ENCODE measurements at places on chromosomes 2 and 18.
A peak's percentile ranks its signal among the peaks of the same experiment; 100 is the strongest.

DNA sequence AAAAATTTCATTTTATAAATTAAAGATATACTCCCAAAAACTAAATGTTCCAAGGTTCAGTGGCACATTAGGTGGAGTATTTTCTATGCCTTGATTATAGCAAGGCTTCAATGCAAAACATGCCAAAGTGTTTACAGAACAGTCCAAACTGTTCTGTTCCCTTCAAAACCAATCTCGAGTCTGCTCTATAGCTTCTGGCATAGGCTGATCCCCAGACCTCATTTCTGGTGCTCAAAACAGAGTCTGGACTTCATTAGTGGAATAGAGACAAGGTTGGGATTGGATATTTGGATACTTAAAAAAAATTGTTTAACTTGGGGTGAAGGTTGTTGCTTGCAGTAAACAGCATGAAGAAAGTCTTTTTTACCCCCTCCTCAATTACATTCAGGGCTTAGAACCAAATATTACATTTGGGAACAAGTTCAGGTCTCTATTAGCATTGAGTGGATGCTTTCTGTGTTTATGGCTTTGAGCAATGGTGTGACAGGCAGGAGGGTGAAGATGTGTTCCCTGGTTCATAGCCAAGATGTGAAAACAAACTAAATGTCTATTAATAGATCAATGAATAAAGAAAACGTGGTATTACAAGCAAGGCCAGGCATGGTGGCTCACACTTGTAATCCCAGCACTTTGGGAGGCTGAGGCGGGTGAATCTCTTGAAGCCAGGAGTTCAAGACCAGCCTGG lies 208.1 kb upstream of the RND3 start:
- no peak for DNase-seq

- no peak for DNase-seq
These were observed 18.8 kb downstream of the YPEL5 start for GRCh38 chr2:30165617-30166016.

DNA sequence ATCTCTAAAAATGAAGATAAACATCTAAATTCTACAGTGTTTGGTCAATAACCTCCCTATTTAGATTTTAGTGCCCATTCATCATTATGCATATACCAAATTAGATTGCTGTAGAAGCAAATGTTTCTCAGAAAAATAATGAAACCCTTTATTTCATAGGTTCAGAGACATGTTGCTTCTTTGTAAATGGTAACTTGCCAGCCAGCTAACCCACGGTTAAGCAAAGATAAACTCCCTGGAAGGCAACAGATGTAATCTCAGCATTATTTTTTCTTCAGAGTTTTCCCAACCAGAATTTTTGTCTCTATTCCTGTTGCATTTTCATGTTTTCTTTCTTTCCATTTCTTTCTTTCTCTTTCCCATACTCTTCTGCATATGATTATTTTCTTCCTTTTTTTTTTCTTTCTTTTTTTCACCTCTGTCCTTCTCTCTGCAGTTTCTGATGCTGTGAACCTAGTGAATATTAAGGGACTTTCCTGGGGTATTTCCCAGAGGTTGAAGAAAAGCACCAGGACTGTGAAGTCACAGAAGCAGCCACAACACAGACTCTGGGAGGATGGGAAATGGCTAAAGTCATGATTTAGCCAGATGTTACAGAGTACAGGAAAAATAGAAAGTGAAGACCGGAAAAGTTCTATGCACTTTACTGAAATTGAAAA lies 50.0 kb upstream of the DSG1 start:
- DNase-seq: no peak

DNA sequence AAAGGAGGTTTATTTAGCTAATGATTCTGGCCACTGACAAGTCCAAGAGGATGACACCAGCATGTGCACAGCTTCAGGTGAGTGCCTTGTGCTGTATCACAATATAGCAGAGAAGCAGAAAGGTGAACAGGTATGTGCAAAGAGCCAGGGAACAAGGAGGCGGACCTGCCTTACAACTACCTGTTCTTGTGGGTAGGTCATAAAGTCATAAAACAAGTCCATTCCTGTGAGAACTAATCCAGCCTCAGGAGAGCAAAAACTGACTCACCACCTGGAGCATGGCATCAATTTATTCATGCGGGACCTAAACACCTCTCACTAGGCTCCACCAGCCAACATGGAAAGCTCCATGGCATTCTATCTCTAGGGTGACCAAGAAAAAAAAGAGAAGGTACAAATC lies 234.2 kb downstream of the ASXL3 start:
- DNase-seq: no peak

- no peak for DNase-seq
These were observed 68.8 kb upstream of the LYPD6B start for GRCh38 chr2:148969659-148970061.

DNA sequence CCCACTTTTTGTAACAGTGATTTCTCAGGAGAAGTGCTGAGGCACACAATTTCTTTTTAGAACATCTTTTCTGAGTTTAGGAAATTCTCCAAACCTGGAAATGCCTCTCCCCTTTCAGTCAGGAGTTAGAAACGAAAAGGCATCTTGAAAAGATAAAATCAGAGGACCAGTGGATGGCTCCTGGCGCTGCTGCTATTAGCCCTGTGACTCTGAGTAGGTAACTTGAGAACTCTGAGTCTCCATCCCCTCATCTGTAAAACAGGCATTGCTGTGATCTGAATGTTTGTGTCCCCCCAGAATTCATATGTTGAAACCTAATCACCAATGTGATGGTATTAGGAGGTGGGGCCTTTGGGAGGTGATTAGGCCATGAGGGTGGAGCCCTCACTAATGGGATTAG lies 50.2 kb downstream of the EHD3 start:
- DNase-seq: no peak

- DNase-seq: no peak
These were observed 22.9 kb downstream of the TDRD15 start for GRCh38 chr2:21146638-21147037.

GRCh38 chr2:168514692-168515091 lies 58.6 kb downstream of the CERS6 start:
- no peak for DNase-seq

- DNase-seq: peak; percentile 86
These were observed 892 bp downstream of the CELF4 start for GRCh38 chr18:37564711-37565100.

GRCh38 chr2:152611458-152612231 lies 105.6 kb downstream of the PRPF40A start:
- DNase-seq: no peak

- no peak for DNase-seq
These were observed 10.2 kb downstream of the SIX3 start for GRCh38 chr2:44951714-44952113.

DNA sequence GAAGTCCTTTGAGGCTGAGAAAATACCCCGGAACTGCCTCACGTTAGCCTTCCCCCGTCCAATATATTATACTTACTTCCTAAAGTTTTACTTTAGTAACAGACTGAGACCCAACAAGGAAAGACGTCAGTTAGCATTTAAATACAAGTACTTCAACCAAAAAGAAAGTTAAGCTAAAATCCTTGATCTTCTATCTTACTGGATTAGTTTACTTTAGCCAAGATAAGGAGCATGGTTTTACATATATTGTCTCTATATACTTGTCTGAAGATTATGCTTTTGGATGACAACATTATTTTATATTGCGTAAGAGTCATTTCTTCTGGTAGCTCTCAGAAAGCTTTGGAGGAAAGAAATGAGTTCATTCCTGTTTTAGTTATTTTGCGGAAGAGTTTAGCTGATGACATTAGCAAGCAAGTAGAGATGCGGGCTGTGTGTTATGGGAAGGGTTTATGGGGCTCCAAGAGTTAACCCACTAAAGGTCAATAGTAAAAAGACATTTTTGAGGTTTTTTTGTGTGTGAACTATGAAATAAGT lies 532.9 kb downstream of the ZNF516 start:
- no peak for DNase-seq

DNA sequence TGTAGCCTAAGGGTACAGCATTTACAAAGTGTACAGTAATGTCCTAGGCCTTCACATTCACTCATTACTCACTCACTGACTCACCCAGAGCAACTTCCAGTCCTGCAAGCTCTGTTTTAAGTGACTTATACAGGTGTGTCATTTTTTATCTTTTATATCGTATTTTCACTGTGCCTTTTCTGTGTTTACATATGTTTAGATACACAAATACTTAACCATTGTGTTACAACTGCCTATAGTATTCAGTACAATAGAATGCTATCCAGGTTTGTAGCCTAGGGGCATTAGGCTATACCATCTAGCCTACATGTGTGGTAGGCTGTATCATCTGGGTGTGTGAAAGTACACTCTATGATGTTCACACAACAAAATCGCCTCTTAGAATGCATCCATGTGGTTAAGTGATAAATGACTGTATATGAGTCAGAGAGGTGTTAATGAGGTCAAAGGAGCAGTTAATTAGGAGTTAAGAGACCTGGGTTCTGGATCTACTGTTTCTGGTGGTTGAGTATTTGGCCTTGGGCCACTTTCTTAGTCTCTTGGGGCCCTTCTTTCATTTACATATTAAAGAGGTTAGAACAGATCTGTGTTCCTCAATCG lies 149.1 kb downstream of the GREB1L start:
- DNase-seq: no peak

DNA sequence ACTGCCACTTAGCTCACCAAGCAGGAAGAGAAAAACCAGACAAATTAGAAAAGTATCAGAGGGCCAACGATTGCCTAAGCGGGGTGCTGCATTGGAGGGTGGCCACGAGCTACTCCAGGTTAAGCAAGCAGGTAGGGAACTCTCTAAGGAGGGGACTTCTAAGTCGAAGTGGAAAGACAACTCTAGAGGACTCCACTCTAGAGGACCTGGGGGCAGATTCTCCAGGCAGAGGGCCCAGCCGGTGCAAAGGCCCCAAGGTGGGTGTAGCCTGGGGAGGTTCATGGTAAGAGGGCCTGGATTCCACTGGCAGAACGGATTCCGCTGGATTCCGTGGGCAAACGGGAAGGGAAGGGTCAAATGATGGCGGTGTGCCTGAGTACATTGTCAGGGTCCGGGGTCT lies 12.7 kb downstream of the FBLN7 start:
- DNase-seq: no peak

- DNase-seq: no peak
These were observed 484.5 kb upstream of the ZNF804A start for GRCh38 chr2:184113696-184114403.

DNA sequence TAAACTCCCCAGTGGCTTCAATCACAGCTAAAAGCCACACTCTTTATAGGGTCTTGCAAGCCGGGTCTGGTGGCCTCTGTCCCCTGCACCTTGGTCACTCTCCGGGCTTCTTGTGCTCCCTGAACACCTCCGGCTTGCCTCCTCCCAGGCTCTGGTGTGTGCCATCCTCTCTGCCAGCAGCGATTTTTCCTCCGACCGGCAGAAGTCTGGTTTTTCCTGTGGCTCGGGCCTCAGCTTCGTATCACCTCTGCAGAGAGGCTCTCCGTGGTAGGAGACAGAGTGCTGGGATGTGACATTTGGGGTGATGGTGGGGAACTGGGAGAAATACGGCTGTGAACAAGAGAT lies 58.8 kb upstream of the HPCAL1 start:
- DNase-seq: no peak

DNA sequence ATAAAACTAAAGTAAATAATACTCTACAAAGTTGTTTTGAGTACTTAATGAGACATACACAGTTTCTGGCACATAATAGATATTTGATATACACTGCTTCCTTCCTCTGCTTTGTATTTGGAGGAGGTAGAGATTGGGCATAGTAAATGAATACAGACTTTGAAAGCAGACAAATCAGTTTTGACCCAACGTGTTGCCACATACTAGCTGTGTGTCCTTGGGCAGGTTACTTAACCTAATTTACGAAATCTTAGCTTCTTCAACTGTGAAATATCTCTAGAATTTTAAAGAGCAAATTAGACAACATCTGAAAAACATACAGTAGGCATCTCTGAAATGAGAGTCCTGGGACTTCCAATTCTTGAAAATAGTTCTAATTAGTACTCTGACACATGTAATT lies 425.4 kb downstream of the TGIF1 start:
- no peak for DNase-seq

GRCh38 chr18:11872479-11873136 lies 21.4 kb downstream of the CHMP1B start:
- no peak for DNase-seq

DNA sequence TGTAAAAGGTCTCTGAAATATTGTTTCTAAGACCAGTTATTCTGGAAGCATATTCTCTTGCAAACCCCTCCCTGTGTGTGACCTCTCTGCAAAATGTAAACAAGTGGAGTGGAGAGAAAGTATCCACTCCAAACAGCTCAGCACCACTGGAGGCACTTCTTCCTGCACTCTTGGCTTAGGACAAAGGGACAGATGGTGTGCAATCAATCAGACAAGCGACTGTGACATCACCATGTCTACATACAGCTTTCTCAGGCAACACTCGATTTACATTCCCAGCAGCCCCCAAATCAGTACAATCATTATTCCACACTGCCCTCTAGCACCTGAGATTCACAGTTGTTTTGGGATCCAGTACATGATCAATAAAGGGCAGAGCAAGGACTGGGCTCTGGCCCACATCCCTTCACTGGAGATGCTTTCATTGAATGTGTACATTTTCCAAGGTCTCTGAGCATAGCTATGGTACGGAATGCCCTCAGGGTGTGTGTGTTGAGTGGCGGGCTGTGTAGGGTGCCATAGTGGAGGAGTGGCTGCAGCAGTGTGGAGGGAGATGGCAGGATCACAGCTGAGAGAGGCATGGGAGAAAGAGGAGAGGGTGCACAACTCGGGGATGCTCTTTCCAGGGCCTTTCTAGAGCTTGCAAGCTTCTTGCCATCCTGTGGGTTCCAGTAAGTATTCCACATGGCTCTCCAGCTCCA lies 311.8 kb upstream of the ST6GAL2 start:
- DNase-seq: no peak

- no peak for DNase-seq
These were observed 389.1 kb downstream of the NYAP2 start for GRCh38 chr2:225788571-225789094.

DNA sequence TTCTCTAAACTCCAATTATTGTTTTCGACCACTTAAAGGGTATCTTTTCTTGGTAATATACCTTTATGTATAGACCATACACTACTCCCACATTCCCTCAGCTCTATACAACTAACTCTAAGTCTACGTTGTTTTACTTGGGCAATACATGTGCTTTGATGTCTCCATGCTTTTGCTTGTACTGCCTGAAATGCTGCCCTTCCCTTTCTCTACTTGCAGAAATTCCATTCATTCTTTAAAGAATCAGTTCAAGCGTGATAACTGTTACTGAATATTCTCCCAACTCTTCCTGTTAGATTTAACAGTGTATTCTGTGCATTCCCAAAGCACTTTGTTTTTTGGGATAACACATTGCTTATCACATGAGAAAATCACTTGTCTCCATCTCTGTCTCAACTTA lies 157.0 kb upstream of the AQP4 start:
- no peak for DNase-seq

- DNase-seq: no peak
These were observed 29.0 kb upstream of the ACVR1 start for GRCh38 chr2:157905092-157905491.

DNA sequence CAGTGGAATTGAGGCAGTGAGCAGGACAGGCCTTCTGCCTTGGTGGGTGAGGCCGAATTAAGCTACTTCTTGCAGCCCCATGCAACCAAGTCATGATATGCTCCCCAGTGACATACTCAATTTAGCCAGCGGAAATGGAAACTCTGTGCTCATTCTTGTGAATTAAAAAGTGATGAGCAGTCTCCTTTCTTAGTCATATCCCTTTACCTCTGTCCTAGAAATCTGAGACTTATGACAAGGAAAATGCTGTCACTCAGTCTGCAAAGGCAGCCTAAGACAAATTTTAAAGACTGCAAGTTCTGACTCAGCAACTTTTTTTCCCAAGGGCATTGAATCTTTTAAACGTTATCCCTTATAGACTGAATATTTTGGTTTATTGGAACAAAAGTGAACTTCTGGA lies 218.2 kb downstream of the SH3BP4 start:
- no peak for DNase-seq

- DNase-seq: no peak
These were observed at the start of gene RBMS1 for GRCh38 chr2:160493227-160494028. TSS of gene RBMS1 (minus strand) at chr2:160493807. CDS start at chr2:160493363, 444 bp downstream.
